ENCODE measurements at places on chromosomes 1 and 21.

GRCh38 chr21:35864039-35864438 is 196.3 kb downstream of the SETD4 start:
- no peak for DNase-seq

DNA sequence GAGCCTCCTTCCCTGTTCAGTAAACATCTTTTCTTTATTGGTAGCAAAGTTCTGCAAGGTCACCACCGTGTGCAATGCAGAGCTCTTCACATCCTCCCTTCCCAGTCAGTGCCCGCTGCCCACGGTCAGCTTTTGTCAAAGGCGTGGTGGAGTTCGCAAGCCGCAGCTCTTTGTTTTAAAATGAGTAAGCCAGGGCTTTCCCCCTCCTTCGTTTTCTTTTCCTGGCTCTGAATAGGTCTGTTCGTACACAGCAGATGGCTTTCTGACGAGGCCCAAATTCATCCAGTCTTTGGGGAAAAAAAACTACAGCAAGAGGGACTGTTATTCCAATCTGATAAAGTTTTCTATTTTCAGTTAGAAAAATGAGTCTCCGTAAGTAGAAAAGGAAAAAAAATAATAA is 153.2 kb downstream of the LRIG2 start:
- no peak for DNase-seq

- no peak for DNase-seq
Measured at GRCh38 chr1:225891229-225891972, 2.5 kb upstream of the LEFTY1 start.

DNA sequence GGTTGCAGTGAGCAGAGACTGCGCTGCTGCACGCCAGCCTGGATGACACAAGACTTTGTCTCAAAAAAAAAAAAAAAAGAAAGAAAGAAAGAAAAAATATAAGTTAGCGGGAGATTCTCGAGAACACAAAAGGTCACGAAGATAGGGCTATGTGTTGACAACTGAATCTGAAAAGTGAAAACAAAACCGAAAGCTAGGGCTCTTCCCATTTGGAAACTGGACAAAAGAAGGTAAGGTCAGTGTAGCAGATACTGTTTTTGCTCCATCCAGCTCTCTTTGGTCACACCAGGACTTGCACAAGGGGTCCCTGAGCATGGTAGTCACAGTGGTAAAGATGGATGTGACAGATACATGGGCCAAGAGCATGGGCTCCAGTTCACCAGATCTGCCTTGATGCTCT is 60.4 kb upstream of the MAP10 start:
- DNase-seq, result no peak

DNA sequence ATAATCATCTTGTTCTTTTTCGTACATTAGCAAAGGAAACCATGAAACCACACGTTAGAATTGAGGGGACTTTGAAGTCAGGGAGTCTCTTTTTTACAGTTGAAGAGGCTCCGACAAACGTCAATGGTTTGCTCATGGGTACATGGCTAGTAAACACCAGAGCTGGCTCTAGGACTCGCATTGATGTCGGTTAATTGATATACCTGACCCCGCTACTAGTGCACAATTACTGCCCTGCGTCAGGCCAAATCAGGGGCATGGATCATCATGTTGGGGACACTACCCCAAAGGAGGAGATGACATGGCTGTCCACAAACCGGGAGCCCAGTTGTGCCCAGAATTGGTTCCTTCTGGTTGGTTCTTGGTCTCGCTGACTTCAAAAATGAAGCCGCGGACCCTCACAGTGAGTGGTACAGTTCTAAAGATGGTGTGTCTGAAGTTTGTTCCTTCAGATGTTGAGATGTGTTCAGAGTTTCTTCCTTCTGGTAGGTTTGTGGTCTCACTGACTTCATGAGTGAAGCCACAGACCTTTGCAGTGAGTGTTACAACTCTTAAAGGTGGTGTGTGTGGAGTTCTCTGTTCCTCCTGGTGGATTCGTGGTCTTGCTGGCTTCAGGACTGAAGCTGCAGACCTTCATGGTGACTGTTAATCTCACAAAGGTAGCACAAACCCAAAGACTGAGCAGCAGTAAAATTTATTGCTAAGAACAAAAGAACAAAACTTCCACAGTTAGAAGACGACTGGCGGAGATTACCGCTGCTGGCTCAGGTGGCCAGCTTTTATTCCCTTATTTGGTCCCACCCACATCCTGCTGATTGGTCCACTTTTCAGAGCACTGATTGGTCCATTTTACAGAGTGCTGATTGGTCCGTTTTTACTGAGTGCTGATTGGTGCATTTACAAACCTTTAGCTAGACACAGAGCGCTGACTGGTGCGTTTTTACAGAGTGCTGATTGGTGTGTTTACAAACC is 126.9 kb upstream of the ERRFI1 start:
- no peak for DNase-seq

DNA sequence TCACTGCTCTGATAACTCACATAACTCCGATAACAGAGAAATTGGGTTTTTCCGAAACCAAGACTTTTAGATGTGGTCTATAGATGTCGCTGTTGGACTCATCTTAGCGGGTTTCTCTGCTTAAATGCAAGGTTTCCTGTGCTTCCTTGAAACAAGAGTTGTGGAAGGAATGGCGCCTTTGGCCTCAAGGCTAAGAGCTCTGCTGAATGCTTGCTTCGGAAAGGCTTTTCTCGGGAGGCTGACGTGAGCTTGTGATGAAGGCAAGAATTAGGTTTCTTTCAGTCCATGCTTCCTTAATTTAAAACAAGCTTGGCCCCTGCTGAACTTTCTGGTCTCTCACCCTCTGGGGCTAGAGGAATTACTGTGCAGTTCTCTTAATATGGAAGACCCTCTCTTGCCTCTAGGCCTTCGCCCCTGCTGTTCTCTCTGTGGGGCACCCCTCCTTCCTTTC is 113.5 kb downstream of the MAP3K21 start:
- DNase-seq, result peak; percentile 88

DNA sequence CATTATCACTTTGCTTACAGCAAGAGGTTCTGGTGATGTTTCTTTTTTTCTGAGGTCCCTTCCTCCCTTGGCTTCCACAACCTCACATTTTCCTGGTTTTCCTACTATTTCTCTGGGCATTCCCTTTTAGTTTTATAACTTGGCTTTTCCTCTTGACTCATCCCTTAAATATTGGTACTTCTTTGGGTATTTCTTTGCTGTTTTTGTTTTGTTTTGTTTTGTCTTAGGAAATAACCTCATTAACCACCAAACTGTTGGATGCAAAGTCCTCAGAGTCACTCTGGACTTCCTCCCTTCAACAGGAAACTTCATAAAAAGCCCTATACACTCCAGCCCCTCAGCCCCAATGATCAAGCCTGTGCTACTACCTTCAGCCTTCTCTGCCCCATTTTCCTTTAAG is 211.1 kb downstream of the DUSP10 start:
- no peak for DNase-seq

DNA sequence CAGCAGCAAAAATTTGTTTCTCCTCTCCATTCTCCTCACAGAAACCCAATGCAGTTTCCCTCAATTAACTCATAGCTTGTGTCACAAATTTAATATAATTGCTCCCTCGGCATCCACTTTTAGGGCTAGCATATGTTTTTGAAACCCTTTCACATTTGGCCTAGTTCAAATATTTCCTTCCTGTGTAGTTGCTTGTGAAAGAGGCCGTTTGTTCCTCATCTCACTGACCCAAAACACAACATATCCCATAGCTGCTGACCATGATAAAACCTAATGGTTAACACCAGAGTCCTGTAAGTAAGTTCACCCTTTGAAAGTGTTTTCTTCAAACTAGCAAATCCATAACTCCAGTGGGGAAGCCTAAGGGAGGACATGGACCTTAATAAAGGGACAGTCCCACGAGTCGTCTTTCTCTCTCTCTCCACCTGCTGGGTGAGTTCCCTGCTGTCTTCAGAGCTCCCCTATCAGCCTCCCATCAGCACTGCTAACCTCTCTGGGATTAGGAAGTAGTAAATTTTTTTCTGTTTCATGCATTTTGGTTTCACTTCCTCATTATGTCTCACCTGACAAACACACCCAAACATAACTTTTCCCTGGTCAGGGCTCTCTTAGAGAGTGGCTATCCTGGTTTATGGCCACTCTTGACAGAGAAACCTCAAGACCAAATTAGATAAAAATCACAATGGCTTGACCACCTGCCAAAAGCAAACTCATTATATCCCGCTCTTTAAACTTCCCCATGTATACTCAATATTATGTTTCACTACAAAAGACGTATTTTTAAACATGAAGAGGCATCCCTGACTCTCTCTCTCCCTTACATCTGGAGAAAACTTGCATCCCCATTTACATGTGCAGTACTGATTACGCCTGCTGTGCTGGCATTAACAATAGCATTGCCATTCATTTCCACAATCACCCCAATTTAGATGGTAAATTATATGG is 177.7 kb upstream of the HP1BP3 start:
- no peak for DNase-seq

DNA sequence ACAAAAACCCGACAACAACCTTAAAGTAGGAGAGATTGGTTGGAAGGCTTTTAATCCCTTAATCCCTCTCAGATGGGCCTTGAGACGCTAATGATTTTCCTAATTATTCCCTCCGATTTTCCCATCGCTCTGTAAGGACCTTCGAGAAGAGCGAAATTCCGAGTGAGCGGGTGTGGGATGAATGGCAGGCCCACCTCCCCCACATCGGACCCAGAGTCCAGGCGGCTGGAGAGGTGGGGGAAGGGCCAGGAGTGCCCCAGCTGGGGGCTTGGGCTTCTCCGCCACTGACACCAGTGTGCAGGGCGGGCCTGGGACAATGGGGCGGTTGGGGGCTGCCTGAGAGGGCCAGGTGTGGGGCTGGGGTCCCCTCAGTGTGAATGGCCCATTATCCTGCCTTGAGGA is 23.4 kb downstream of the RHBG start:
- no peak for DNase-seq

DNA sequence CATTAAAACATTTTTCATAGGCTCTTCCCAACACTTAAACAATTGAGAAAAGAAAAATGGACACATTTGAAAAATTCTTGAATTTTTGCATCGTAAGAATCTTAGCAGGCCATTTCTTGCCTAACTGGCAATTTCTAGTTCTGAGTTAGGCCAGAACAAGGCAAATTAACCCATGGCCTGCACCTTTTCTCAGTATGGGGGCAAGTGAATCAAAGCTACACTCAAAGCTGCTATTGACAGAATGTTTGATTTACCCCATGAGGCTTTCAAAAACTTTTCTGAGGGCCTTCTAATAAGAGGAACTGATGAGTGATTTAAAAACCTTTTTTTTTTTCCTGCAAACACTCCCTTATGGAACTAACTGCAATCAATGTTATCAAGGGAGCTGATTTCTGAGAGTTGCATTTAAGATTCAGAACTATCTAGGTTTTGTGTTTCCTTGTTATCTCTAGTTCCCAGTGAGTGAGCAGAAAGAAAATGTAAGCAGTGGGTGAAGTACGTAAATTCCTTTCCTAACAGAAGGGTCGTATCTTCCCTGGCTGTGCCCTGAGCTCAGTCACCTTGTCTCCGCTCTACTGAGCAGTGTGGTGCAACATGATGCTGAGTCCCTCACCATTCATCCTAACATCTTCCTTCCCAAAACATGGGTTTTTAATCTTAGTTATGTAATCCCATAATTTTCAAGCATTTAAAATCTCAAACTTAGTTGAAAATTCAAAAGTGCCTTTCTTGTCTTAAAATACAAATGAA is 353.7 kb downstream of the DPYD start:
- no peak for DNase-seq

- DNase-seq, result peak; percentile 33
Measured at GRCh38 chr21:31873696-31874599, 1.1 kb downstream of the HUNK start.

GRCh38 chr1:47682786-47683350 is 245.0 kb downstream of the FOXD2 start:
- DNase-seq, result no peak

GRCh38 chr1:105830571-105831146 is 1225.8 kb upstream of the PRMT6 start:
- DNase-seq, result peak; percentile 4

DNA sequence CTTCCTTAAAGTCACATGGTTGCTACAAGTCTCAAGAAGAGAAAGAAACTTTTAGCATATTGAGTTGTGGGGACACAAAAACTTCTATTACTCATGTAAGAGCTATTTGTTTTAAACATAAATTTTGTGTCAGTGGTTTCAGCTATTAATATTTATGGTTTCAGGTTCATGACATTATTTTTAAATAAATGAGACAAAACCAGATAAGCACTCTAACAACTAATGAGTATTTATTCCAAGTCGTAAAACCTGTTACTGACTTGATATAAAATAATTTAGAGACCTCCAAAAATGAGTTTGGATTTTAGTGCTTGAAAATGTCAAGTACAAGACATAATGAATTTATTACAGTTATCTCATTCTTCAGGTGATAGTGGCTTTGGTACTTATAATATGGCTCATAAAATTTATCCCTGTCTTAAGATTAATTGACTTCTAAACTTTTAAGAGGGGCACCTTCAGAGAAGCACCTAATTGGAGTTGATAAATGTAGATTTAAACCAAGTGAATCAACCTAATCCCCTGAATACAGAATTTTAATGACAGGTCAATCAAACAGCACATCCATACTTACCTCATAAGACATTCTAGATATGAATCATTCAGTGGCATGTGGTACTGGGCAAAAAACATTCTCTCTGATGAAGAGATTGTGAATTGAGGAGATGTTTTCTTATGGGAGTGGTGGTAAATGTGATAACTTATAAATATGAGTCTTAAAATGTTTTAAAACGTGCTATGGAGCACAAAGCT is 167.7 kb upstream of the PTGFR start:
- DNase-seq, result peak; percentile 11

DNA sequence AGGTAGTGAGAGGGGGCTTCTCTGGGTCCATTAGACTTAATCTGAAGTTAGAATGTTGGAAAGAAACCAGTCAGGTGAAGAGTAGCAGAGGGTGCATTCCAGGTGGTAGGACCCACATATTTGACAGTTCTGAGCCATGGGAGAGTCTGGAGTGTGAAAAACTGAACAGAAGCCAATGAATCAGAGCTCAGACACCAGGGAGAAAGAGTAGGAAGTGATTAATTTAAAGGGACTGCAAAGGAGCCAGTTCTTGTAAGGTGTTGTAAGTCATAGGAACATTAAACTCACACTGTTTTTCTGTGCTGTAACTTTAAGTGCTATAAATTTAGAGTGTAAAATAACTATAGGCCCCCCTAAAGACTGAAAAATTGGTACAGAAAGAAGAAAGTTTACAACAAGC is 5.9 kb upstream of the DHX9 start:
- no peak for DNase-seq

- DNase-seq, result no peak
Measured at GRCh38 chr1:153945131-153945794, 1.3 kb downstream of the DENND4B start.

DNA sequence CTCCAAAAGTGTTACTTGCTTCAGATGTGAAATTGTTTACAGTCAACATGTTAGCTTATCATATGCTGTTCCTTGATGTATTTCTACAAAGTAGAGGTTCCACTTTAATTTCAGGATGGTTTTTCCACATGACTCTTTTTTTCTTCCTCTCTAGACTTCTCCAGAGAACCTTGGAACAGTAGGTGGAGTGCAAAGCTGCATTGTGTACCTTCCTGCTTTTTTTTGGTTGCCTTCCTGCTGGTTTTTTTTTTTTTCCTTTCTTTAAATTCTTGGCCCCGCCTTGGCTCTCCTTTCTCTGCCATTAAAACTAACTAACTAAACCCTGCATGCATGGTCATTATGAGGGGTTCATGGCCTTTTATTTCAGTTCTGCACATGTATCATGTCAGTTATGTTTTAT is 48.2 kb upstream of the RCC1 start:
- DNase-seq, result no peak

- no peak for DNase-seq
Measured at GRCh38 chr1:47713975-47714767, 276.3 kb downstream of the FOXD2 start.

All from umbilical cord (tissue), 2 donors.